ENCODE measurements at places on chromosomes 3 and 15.

DNA sequence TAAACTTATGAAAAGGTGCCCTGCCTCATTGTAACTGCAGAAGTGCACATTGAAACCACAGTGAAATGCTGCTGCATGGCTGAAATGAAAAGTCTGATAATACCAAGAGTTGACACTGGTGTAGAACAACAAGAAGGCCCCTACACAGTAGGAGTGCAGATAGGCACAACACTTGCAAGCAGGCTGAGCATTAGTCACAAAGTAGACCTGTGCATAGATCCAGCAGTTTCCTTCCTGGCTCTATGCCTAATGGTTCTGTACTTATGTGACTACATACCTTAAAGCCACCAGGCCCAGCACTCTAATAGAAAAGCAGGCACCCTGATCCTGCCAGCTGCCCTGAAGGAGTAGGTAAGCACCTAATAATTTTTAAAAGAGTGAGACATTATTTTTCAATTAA lies 41.8 kb downstream of the PRR23E start:
- no peak for DNase-seq

- DNase-seq, result no peak
Measured at GRCh38 chr15:27845535-27846369, 253.4 kb downstream of the OCA2 start.

DNA sequence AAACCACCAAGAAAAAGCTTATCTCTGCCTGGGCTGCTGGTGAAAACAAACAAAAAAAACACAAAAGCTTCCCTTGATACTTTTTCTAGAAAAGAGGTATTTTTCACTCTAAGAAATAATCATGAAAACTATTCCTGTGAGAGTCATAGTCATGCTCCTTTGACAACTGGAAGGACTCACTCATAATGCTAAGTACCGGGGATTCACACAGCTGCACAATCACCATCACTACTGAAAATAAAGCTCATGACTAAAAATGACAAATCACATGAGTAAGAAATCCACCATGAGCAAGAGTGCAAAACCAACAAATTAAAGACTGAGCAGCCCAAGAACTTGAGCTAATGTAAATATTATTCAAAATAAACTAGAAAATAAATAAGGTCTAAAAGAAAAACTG lies 10.6 kb upstream of the POU1F1 start:
- DNase-seq, result no peak

GRCh38 chr3:194284351-194284750 lies 66.8 kb downstream of the CPN2 start:
- DNase-seq, result no peak

- no peak for DNase-seq
Measured at GRCh38 chr3:105813710-105814109, 55.1 kb downstream of the CBLB start.

GRCh38 chr3:159280386-159281191 lies 478.7 kb downstream of the MFSD1 start:
- DNase-seq, result no peak

- no peak for DNase-seq
Measured at GRCh38 chr3:77464111-77464688, 424.3 kb downstream of the ROBO2 start.

GRCh38 chr3:185330644-185331043 lies 32.3 kb upstream of the MAP3K13 start:
- no peak for DNase-seq

- DNase-seq, result no peak
Measured at GRCh38 chr15:76176487-76177085, 116.8 kb downstream of the TMEM266 start.

DNA sequence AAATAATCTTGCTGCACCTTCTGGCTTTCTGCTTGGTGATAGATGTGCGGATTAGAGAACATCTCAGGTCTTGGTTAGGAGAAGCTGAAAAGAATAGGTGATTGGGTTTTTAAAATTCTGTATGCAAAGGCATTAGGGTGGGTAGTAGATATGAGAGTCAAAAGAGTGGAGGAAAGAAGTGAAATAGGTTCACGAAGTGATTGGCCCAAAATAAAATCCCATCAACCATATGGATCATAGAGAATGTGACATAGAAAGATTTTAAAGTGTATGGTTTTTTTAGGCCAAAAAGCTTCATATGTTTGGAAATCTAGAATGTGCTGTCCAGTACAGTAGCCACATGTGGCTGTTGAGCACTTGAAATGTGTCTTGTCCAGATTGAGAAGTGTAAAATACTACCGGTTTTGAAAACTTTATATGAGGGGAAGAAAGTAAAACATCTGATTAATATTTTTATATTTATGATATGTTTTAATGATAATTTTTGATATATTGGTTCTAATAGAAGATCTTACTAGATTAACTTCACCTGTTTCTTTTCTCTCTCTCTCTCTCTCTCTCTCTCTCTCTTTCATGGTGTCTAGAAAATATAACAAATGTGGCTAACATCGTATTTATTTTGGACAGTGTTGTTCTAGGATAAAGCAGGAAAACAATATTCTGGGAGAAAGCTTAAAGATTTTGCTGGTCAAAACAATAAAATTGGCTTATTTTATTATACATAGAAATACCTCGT lies 2.9 kb downstream of the MBNL1 start:
- no peak for DNase-seq

DNA sequence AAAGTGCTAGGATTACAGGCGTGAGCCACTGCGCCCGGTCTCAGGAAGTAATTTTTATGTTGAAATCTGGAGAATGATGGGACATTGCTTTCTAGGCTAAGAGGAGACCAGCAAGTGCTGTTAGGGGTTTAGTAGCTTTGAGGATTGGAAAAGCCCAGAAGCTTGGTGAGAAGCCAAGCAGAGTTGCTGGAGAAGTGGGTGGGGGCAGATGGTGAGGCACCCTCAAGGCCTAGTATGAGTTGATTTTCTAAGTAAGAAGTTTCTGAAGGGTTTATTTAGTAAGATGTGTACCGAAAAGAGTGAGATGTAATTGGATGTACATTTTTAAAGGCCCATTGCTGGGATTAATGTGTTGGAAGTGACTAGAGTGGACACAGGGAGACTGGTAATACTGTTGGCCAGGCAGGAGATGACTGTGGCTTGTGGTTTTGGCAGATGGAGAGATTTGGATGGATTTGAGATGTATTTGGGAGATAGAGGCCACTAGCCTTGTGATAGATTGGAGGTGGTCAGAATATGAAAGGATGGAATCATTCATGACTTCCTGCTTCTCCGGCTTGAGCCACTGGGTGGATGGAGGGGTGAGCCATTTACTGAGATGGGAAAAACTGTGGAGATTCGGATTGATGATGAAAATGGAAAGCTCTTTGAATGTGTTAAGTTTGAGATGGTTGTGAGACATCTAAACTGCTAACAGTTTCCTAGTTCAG lies 2.3 kb downstream of the LRRC28 start:
- no peak for DNase-seq

- no peak for DNase-seq
Measured at GRCh38 chr3:64426551-64426950, 201.3 kb upstream of the PRICKLE2 start.

- DNase-seq, result no peak
Measured at GRCh38 chr15:98689431-98689861, 41.1 kb downstream of the IGF1R start.

DNA sequence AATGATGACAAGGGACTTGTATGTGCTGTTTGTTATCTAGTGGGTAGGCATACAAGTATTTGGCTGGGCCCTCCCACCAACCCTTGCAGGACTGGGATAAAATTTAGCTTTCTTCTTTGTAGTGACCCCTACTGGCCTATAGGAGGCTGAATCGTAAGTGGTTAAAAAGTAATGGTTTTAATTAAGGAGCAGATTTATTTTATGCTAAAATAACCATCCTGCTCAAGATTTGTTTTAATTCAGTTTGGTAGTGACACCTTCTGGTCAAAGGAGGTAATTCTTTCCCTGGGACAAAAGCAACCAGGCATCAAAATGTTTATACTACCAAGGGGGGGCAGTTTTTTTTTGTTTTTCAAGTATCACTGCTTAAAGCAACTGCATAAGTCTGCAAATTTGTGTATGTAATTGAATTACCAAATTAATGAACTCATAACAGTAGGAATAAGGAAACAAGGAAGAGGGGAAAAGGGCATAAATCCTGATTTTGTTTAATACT lies 70.7 kb downstream of the TOP2B start:
- no peak for DNase-seq

GRCh38 chr15:91186904-91187656 lies 87.0 kb downstream of the SV2B start:
- DNase-seq, result no peak

- DNase-seq, result no peak
Measured at GRCh38 chr3:59925946-59926345, 876.1 kb upstream of the CFAP20DC start.

DNA sequence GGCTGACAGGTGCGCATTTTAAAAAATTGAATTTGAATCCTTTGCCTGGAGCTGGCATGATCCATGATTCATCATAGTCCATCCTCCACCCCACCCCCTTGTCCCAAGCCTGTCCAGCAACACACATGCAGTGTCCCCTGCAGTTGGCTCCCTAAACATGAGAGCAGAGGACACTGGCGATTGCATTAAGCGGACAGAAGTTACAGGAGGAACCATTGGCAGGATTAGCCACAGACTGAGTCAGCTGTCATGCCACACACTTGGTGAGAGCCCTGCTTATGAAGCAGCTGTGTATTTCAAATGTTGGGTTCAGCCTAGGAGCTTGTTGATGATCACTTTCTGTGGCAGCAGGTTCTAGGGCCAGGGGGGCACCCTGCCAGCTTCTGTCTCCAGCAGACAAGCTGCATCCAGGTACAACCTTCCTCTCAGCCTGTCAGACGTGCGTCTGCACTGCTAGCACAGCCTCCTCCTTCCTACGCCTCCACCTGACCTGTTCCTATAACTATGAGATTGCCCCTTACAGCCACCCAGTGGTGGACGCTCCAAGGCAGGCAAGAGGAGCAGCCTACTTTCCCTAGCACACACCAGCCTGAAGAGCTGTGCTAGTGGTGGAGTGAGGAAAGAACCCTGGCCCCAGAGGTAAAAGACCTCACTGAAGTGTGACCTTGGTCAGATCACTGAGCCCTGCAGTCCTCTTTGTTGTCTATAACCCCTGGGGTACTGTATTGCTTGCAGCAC lies 121.9 kb downstream of the SLCO3A1 start:
- DNase-seq, result no peak

- no peak for DNase-seq
Measured at GRCh38 chr15:71934446-71934845, 124.1 kb downstream of the NR2E3 start.

GRCh38 chr3:160607826-160608225 lies 42.5 kb upstream of the KPNA4 start:
- no peak for DNase-seq

- DNase-seq, result no peak
Measured at GRCh38 chr3:61922118-61922517, 360.7 kb downstream of the PTPRG start.

DNA sequence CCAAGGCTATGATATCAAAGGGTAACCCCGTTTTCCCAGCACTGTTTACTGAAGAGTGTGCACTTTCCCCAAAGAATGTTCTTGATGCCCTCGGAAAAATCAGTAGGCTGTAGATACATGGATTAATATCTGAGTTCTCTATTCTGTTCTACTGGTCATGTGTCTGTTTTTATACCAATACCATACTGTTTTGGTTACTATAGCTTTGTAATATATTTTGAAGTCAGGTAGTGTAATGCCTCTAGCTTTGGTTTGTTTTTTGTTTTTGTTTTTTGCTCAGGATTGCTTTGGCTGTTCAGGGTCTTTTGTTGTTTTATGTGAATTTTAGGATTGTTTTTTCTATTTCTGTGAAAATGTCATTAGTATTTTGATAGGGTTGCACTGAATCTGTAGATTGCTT lies 95.1 kb downstream of the PLD1 start:
- DNase-seq, result no peak

- no peak for DNase-seq
Measured at GRCh38 chr3:157381606-157382005, 55.0 kb upstream of the PTX3 start.

- DNase-seq, result no peak
Measured at GRCh38 chr15:66955001-66955516, 110.3 kb upstream of the SMAD3 start.

- DNase-seq, result no peak
Measured at GRCh38 chr15:98609144-98609852, 39.0 kb upstream of the IGF1R start.

GRCh38 chr3:117708601-117709000 lies 999.0 kb downstream of the TUSC7 start:
- DNase-seq, result no peak

DNA sequence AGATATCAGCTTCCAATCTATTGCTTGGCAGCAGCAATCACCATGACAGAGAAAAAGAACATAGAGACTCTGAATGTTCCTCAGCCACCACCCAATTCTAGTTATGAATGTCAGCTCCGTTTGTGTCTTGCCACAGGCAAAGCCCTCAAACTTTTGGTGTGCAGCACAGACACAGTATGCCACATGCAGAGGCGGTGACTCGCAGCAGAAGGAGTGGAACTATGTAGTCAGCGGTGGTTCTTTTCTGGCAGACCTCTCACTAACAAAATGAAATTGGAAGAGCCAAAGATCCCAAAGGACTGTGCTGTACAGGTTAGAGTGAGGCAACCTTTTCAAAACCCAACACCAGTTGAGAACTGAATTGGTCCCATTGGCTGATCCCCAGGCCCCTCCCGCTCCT lies 220.9 kb downstream of the SLC9A9 start:
- no peak for DNase-seq

- DNase-seq, result no peak
Measured at GRCh38 chr3:131361464-131362421, 19.8 kb upstream of the NUDT16 start.

DNA sequence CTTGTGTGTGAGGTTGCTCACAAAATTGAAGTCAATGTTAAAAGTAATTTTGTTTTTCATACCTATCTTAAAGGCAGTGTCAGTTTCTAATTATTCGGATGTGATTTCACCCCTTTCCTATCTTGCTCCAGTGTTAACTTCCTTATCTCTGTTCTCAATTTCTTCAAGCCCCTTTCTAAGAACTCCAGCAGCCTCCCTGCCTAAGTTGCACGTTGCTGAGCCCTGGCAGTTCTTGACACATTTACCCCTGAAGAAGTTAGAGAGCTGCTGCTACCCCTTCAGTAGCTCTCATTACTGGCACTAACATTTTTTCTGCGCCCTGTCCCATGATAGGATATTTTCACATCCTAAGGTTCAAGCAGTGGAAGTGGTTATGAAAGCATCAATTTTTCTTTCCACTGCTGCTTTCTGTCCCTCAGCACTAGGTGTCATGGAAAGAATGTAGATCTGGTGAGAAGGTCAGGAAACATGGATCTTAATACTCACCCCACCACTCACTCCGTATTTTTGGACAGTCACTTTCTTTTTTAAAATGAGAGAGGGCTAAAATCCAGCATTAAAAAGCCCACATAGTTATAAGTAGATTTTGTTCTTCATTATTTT lies 62.9 kb downstream of the OPA1 start:
- no peak for DNase-seq

GRCh38 chr3:17573396-17573795 lies 169.0 kb downstream of the TBC1D5 start:
- DNase-seq, result no peak

DNA sequence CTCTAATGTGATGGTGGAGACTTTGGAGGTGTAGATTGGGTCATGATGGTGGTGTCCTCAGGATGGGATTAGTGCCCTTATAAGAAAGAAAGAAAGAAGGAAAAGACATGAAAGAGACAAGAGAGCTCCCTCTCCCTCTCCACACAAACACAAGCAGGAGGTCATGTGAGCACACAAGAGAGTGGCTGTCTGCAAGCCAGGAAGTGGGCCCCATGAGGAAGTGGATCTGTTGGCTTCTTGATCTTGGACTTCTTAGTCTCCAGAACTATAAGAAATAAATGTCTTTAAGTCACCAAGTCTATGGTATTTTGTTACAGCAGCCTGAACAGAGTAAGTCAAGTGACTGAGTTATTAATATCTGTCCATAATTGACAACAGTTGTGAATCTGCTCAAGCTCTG lies 17.1 kb downstream of the IQCB1 start:
- DNase-seq, result no peak

- DNase-seq, result no peak
Measured at GRCh38 chr3:27859821-27860220, 137.7 kb upstream of the EOMES start.
